ELF-1 (cell line): ENCODE measurements at places on chromosomes 7 and 10.

DNA sequence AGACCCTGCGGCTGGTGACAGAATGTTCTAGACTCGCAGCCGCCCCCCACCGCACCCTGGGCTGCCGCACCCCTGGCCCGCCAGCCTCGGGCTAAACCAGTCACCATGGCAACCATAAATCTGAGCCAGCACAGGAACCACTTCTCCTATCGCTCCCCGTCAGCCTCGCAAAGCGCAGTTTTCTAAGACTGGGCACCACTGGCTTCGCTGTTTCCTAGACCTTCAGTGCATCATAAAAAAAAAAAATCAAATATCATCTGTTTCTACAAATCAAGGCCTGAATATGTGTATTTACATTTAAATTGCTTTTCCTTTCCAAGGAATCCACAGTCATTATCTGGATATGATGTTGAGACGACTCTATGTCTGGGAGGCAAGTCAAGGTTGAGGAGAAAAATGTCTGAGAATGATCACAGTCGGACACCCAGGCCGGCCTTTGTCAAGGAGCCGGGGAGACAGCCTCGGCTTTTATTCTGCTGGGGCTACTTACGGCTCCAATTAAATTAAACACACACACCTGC is 99.9 kb downstream of the PTPRN2 start:
- no peak for DNase-seq

- DNase-seq, result no peak
Measured at GRCh38 chr7:46759711-46760480, 822.0 kb downstream of the TNS3 start.

DNA sequence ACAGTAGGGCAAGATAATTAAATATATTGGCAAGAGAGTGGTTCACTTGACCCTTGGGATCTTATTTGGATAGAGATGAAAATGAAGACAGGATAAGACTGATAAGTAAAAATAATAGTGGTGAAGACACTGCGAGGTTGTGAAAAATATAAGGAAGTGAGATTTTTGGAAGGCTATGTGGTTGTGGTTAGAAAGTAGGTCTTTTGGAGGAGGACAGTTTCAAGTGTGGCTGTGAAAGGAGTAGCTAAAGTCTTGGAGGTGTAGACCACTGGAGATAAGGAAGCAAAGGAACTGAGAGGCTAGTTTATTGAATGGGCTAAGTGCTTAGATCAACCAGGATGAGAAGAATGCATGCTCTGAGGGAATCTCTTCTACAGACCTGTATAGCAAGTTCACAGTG is 11.2 kb downstream of the MIOS start:
- DNase-seq, result no peak

DNA sequence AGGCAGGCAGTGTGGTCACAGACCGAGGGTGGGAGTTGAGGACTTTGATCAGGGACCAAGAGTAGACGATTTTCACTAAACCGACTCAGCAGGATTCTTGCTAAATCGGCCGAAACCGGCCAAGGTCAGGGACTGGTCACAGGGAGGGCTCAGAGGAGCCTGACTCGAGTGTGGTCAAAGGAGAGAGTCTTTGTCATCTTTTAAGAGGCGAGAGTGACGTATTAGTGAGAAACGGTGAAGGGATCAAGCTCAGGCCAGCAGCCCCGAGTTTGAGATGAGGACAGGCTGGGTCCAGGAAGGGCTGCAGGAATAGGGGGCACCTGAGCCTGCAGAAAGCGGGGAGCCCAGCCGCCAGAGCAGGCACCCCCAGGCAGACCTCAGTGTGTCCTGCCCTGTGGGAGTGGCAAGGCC is 41.6 kb upstream of the FAM20C start:
- DNase-seq, result no peak
